ENCODE measurements at places on chromosomes 12 and 14.

- DNase-seq, result no peak
These were observed 84.2 kb upstream of the MDM1 start for GRCh38 chr12:68416350-68416749.

- no peak for DNase-seq
These were observed 115.6 kb downstream of the RBM19 start for GRCh38 chr12:113850309-113851056.

DNA sequence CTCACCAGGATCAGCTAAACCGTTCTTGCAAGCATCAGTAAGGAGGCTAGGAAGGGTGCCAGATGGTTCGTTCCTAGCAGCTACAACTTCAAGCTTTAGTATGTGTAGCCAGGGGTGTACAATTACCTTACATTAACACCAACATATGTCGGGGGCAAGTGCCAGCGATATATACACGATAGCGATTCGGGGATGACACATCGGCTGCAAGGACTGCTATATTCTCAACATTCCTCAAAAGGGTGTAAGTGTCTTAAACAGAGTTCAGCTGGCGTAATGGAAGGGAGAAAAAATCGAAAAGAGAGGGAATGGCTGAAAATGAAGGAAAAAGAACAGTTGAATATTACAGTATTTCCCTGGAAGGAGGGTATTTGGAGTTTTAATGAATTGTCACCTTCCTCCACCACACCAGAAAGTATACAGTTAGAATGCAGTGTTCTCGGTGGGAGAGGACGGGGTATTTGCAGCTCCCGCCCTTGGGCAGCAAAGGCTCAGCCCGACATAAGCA lies 545 bp downstream of the LIMA1 start:
- DNase-seq, result no peak

GRCh38 chr14:58533446-58533845 lies 104.3 kb upstream of the DACT1 start:
- DNase-seq, result no peak

DNA sequence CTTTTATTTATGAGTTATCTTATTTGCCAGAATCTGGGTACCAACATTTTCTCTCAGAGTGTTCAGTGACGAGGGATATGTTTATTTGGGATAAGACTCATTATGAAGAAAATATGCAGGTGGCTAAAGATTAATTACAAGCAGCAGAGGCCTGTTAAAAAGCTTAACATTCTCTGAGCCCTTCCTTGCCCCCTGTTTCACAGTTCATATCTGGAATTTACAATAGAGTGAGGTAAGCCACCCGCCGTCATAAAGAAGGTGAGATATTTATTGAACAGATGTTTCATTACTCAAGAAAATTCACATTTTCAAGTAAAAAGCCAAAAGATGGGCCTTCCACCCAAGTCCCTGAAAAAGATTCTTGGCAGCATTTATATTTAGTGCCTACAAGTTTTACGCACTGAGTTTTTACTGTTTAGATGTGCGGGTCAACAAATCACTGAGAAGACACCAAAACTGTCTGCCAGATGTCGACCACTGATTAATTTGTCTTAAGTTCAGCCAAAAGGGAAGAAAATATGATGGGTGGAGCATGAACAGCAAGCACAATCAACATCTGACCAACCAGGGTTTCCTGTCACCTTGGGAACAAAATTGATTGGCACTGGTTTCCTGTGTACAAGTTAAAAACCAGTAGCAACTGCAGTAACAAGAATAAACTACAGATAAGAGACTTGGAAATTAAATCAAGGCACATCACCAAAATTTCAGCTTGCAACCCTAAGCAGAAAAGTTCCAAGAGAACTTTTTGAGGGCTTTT lies 85.5 kb upstream of the PTPRB start:
- no peak for DNase-seq

DNA sequence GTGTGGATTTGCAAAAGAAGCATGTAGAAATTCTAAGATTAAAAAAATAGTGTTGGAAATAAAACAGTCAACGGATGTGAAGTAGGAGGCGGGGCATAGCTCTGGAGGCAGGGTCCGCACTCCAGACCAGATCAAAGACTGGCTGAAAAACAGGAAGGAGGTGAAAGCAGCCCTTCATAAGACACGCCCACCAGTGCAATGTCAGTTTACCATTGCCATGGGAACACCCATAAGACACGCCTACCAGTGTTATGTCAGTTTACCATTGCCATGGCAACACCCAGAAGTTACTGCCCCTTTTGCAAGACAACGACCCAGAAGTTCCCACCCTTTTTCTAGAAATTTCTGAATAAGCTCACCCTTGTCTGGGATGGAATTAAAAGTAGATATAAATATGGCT lies 87.1 kb downstream of the FZD10 start:
- no peak for DNase-seq

DNA sequence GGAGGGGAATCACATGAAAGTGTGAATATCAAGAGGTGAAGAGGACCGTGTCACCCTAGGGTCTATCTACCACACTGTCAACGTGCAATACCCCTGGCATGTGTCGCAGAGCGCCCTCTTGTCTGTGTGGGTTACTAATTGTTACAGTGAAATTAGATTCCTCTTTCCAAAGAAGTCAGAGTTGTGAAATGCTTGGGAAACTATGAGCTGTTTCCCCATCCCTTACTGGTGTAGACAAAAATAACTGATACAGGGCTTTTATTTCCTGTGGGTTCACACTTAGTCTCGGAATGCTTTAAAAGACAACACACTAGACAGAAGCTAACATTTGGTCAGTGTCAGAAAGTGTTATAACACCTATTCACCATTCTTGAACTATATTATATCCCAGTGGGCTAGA lies 597.3 kb downstream of the NRXN3 start:
- DNase-seq, result no peak

- DNase-seq, result no peak
These were observed 28.1 kb downstream of the KLHDC2 start for GRCh38 chr14:49796025-49796424.

DNA sequence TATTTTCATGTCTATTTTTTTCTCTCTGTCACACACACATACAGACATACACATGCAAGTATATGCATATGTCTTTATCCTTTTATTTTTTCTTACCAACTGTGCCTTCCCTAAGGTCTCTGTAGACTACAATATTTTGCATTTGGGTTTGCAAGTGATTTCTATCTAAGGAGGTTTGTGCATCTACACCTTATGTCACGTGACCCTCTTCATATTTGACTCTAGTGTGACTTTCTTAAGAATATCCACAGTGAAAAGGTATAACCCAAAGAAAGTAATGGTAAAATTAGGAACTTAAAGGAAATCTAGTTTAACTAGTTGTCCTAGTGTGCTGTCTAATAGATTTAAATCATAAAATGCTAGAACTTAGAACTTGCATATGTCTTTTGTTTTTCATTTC lies 298.8 kb upstream of the LRIG3 start:
- DNase-seq, result no peak

GRCh38 chr14:24403294-24403998 lies 4.6 kb downstream of the NYNRIN start:
- DNase-seq, result no peak

DNA sequence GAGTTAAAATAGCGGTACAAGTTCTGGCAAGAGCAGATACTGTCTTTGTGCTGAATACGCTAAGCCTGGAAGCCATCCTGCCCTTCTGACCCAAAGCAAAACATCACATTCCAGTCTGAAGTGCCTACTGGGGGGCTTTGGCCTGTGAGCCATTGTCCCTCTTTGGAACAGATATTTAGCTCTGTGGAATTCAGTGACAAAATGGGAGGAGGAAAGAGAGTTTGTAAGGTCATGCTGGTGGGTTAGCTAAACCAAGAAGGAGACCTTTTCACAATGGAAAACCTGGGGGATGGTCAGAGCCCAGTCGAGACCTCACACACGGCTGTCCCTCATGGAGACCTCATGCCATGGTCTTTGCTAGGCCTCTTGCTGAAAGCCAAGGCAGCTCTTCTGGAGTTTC lies 18.5 kb downstream of the EMP1 start:
- no peak for DNase-seq

DNA sequence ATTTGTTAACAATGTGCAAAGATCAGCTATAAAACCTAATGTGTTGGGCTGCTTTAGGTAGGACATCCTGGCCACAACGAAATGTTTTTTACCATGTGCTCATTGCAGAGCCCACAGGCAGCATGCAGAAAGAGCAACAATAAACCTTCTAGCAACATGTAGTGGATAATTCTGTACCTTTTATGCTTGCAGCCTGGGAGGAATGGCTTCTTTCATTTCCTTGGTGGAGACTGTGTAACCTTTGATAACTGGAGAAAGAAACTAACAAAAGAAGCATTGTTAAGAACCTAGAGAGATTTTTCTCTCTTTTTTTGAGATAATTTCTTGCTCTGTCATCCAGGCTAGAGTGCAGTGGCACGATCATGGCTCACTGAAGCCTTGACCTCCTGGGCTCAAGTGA lies 225.5 kb upstream of the PRICKLE1 start:
- no peak for DNase-seq

DNA sequence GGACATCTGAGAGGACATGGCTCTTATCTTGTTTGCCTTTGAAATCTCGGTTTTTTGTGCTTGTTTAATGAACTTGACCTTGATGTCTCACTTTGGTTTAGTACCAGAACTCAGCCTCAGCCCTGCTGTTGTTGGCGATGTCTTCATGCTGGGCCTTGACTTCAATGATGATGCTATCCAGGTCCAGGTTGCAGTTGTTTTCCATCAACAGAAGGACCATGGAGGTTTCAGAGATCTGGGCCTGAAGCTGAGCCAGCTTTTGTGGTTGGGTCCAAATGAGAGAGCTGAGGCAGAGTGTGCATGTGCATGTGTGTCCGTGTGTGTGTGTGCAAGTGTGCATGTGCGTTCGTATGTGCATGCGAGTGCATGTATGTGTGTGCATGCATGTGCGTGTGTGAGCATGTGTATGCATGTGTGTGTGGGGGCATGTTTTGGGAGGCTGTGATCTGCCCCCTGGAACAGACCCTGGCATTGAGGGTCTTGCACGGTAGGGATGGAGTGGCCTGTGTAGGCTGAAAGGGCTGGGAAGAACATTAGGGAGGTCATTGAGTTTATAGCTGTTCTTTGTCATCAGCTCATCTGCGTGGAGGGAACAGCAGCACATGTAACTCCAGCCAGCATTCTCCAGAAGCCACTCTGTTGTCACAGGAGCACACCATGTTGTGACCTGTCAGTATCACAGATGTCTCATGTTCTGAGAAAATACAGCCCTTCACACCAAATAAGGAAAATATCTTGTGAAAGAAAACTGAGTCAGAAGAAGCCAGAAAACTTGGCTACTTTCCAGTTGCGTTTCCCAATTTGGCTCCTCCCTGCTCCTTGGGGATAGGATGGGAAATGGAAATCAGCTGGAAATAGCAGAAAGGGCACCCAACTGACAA lies 10.0 kb upstream of the KRT82 start:
- no peak for DNase-seq

- DNase-seq, result no peak
These were observed 2.4 kb upstream of the CISTR start for GRCh38 chr12:53754188-53754585.

DNA sequence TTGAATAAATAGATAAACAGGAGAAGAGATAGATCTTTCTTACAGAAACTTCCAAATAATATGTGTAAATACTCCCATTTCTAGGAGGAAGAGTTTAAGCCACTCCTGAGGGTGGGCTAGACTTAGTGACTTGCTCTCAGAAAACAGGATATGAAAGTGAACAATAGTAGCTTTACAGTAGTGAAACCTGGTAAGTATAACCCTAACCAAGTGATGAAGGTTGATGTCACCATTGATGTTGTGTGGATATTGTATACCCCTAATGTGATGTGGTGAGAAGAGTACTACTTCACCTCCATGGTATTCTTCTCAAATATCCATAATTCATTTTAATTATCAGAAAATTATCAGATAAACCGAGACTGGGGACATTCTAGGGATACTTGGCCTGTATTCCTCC lies 20.9 kb downstream of the AKAP6 start:
- no peak for DNase-seq

- DNase-seq, result no peak
These were observed 13.3 kb downstream of the SELPLG start for GRCh38 chr12:108620236-108620879.

- DNase-seq, result no peak
These were observed 57.2 kb downstream of the HMGA2 start for GRCh38 chr12:65881348-65881961.

DNA sequence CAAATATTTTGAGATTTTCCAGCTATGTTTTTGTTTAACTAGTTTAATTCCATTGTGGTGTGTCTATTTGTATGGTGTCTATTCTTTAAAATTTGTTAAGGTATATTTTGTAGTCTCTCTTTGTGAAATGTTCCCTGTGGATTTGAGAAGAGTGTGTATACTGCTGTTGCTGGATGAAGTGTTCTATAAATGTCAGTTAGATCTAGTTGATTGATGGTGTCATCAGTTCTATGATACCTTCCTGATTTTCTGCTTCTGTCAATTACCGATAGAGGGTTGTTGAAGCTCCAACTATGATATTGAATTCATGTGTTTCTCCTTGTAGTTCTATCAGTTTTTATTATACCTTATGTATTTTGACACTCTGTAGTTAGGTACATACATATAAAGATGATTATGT lies 53.1 kb downstream of the FUT8 start:
- DNase-seq, result no peak

DNA sequence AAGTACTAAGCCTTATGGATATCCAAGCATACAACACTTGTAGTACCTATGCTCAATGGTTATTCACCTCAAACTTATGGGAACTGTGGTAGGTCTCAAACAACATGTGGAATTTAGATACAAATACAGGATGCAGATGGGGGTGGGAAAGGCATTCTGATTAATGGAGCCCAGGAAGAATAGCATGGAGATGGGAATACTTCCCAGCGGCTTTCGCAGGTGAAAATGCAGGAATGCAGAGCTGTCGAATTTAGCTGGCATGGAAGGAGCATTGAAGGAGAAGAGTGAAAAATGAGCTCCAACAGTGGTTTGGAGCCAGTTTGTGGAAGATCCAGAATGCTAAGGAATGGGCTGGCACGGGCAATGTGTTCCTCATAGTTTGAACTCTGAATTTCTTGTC lies 89.9 kb downstream of the NKX2-1 start:
- no peak for DNase-seq

GRCh38 chr12:114669401-114670290 lies 14.3 kb downstream of the TBX3 start:
- no peak for DNase-seq

DNA sequence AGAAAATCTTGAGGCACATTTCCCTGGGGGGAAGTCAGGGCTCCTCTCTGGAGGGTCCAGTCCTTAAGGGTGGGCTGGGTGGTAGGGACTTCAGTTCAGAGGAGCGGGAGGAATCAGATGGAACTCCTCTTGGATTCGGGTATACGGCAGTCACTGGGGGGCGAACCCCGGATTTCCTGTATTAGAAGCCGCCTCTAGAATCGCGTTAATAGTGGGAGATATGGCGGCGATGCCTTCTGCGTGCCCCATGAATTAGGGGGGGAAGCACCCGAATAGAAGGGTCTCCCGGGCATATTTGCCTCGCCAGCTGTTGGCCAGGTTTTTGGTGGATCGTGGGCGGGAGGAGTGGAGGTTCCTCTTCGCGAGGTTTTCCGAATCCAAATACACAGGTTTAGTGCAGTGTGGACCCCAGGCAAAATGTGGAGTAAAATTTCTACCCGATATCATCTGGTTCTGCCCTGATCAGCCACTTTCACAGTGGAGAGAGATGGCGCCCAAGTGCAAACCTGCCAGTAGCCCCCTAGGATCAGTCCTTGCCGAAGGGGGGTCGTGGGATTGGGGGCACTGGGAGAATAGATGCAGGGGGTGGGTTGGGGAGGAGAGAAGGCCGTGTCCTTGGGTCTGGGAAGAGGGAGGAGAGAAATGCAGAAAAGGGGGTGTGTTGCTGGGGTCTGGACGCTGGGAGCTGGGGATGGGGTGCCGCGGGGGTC lies 628 bp downstream of the MEG3 start:
- no peak for DNase-seq
